Ecto neural progenitor cell (in vitro differentiated cells): ENCODE measurements at places on chromosomes 4 and X.

GRCh38 chr4:94462572-94462971 lies 10.8 kb downstream of the PDLIM5 start:
- no peak for DNase-seq

GRCh38 chrX:68827256-68827655 lies 1.6 kb upstream of the EFNB1 start:
- no peak for DNase-seq

DNA sequence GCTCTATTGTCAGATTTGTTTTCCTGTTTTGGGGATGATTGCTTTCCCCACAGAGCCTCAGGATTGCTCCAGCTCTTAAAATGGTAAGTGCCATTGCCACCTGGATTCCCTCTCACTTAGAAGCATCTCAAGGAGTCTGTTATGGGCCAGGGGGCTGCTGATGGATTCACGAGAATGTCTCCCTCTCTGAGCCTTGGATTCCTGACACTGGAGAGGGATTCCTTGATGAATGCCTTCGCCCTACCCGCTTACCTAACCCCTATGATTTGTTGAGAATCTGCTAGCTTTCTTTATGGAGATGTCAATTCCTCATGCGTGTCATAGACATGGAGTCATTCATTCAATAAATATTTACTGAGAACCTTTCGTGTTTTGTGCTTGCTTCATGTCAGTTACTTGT lies 36.9 kb upstream of the TENM3 start:
- no peak for DNase-seq

GRCh38 chrX:19776753-19777152 lies 110.6 kb downstream of the SH3KBP1 start:
- DNase-seq: no peak

- no peak for DNase-seq
Observed at GRCh38 chr4:5878359-5878758, 14.5 kb downstream of the CRMP1 start.

DNA sequence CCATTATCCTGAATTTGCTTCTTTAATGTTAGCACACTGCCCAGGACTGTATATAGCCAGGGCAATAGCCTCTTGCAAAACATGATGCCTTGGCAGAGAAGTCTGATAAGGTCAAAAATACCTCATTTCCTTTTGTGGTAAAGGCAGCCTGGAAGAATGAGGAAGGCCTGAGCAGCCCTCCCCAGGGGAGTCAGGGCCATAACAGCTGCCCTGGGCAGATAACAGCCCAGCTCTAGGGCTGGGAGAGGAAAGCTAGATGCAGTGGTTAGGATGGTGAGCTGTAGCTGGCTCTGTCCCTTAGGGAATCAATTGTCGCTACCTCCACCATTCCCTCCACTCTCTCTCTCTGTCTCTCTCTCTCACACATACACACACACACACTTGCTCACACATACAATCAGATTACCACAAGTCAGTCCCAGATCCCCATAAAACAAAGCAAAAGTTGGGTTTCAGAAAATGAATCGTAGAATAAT lies 29.2 kb downstream of the EFHC2 start:
- no peak for DNase-seq
